ENCODE measurements at places on chromosomes 6 and 20.

DNA sequence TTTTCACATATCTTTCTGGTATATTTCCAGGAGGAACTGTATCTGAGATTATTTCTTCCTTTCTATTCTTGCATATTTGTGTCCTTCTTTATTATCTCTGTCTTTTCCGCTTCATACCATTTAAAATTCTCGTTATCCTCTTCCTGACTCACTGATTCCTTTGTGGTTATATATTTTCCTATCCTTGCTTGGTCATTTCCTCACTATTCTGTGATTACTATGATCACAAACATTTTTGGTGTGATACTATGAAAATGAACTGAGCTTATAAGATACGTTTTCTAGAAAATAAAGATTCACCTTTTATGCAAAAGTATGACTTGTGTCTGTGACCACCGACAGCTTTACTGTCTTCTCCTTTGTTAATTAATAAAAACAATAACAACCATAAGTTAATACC is 26.5 kb upstream of the MYCT1 start:
- no peak for DNase-seq

- peak; percentile 82 for DNase-seq
These were observed 34.1 kb downstream of the CEBPB start for GRCh38 chr20:50224531-50225255.

DNA sequence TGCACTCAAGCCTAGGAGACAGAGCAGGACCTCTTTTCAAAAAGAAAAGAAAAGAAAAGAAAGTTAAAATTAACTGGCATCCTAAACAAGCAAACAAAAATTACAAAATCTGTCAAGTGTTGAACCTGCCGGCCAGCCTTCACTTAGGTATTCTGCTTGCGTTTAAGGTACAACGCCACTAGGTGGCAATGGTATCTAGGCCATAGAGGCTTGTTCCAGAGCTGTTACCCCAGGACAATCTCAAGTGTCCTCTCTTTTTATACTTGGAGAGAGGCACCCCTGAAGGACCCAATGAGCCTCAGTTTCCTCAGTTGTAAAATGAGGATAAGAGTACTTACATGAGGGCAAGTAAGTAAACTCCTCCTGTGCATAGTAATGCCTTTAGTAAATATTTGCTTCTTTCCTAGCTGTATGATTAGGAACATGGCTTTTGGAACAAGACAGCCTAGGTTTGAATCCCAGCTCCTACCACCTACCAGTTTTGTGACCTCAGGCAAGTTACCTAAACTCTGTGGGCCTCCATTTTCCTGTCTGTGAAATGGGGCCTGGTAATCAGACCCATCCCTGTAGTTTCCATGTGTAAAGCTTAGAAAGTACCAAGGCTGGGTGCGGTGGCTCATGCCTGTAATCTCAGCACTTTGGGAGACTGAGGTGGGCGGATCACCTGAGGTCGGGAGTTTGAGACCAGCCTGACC is 5.8 kb upstream of the PACSIN1 start:
- DNase-seq: no peak

DNA sequence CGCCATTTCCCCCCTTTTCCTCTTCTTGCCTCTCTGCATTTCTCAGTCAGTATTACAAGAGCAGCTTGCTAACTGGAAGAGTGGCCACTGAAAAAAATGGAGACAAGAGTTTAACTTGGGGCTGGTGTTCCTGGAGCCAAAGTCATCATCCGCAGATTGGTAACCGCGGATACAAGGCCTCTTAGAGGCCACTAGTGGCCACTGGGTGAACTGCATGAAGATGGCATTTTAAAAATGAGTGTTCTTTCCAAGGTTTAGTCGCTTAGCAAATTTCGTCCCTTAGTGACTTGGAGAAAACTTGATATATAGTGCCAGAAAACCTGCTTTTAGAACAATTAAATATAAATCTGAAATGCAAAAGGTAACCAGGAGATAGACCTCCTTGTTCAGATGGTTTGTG is 4.8 kb downstream of the F13A1 start:
- no peak for DNase-seq

- DNase-seq: peak; percentile 2
These were observed 1.7 kb upstream of the MYLK2 start for GRCh38 chr20:31817461-31817860.

DNA sequence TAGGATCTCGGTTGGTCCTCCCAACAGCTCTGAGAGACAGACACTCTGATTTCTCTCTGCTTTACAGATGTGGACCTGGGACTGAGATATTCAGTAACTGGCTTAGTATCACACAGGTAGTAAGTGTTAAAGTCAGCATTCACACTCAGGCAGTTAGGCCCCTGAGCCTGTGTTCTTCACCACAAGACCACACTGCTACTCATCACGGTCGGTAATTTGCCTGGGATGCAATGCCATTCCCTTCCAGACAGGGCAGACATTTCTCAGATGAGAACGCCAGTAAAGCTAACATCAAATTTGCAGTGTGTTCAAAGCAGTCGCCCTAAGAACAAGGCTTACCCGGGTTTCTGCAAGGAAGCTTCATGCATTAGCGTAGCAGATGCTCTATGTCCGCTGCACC is 39.8 kb upstream of the HIVEP1 start:
- DNase-seq: no peak

DNA sequence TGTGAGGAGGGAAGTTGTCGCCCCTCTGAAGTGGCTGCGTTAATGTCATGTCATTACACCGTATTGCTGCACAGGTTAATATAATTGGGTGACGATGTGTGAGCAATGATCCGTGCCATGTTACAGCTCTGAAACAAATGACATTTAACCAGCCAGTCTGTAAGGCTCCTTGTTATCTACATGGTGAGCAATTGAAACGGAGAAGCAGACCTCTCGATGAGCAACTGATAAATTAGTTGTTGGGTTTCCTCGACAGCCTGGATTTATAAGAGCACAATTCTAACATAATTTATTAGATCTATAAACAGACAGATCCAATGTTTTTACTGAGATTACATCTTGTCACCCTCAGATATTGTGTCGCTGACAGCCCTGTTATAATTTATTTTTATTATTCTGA is 49.9 kb upstream of the MAFB start:
- no peak for DNase-seq

GRCh38 chr20:45053430-45054351 is 47.2 kb downstream of the KCNS1 start:
- no peak for DNase-seq

DNA sequence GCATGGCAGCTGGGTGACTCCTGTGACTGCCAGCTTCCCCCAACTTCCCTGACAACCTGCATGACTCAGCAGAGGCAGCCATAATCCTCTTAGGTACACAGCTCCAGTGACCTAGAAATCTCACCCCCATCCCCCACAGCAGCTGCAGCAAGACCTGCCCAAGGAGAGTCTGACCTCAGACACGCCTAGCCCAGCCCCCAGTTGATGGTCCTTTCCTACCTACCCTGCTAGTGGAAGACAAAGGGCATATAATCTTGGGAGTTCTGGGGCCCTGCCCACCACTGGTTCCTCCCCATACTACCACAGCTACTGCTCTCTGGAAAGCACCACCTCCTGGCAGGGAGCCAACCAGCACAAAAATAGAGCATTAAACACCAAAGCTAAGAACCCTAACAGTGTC is 90.2 kb downstream of the F13A1 start:
- DNase-seq: no peak

GRCh38 chr6:123091091-123091895 is 95.3 kb downstream of the CLVS2 start:
- no peak for DNase-seq

GRCh38 chr20:33568868-33569801 is 79.2 kb downstream of the CBFA2T2 start:
- no peak for DNase-seq

DNA sequence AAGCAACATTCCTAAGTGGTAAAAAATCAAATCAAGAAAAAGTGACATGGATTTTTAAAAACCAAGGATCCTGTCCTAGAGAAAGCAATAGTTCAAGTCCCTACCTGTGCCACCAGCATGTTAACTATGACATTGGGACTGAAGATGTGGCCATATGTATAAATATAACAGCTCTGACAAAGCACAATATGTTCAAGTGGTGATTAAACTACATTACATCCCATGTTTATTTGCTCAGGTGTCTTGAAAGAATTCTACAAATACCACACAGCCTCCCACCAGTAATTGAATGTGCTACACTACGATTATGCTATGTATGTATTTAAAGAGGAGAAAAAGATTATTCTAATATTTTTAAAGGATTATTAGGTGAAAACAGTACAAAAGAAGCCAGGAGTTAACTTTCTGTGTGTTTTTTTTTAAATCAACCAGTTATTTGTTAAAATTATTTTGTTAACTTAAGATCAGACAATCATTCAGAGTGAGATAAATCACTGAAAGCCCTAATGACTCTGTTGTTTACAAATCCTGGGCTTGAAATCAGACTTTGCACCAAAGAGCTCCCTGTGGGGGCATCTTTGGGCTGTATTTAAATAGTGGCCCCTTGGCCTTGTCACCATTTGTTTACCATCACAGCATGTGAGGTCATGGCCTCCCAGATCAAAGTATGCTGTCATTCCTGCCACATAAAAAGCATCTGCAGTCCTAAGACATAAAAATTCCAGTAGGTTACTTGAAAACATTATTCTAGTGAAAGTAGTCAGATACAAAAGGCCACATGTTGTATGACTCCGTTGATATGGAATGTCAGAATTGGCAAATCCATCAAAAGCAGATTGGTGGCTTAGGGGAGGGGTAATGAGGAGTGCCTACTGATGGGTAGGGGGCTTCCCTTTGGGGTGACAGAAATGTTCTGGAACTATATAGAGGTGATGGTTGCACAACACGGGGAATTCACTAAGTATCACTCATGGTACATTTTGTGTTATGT is 17.1 kb downstream of the TTLL2 start:
- no peak for DNase-seq

DNA sequence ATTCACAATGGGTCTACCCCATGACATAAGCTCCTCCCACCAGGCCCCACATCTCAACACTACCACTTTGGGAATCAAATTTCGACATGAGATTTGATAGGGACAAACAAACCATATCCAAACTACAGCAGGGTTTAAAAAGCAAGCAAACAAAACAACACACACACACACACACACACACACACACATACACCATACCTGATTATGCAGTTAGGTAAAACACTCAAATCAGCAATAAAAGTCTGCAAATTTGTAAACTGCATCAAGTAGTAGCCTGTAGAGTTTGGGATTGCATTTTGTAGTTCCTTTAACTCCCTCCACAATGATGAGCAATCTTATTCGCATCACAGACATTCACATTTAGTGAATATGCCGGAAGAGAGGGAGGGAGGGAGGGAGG is 32.6 kb upstream of the TNFAIP3 start:
- no peak for DNase-seq

- DNase-seq: no peak
These were observed 871.1 kb upstream of the GJE1 start for GRCh38 chr6:141261672-141262060.

DNA sequence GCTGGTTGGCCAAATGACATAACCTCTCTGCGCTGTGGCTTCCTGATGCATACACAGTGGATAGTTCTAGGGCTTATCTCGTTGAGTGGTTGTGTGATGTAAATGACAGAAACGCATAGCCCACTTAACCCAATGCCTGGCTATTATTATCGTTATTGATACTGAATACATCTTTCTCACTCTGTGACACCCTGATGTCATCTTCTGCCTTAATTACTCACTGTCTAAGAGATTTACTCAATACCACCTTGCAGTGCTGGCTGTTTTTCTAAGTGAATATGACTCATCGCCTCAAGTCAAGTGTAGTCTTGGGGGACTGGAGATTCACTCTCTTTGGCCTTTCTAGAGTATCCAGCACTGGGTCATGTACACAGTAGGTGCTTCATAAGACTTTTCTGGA is 73.6 kb downstream of the NDUFAF5 start:
- no peak for DNase-seq

DNA sequence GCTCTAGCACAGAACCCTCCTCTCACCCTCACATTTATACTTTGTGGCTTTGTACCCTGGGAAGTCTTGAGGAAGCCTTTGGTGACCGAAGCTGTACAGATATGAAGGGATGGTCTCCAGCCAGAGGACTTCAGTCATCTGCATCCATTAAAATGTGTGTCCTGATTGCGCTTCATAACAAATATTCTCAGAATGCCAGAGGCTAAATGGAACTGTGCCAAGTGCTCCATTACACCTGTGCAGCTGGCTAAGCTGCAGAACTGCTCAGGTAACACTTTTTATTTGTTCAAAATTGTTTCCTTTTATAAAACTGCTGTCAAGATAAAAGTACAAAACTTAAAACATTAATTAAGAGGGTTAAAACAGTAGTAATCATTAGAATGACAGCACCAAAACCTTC is 22.3 kb downstream of the TPBG start:
- DNase-seq: no peak

- DNase-seq: peak; percentile 82
These were observed 24.4 kb downstream of the SPDEF start for GRCh38 chr6:34531580-34532201.

DNA sequence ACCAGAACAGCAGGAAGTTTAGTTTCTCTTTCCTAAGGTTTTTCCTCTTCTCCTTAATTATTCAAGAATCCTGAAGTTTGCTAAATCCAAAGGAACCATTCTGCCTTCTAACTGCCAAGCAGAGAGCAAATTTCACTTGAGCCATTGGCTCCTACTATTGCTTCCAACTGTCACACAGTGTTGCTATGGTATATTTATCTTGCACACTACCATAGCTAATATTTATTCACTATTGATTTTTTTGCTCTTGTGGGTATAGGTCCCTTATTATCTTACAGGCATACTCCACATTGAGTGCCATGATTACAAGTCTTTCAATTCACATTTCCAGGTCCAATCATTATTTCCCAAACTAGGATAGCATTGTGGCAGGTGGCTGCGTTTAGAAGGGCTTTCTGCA is 266.7 kb upstream of the FLRT3 start:
- DNase-seq: no peak

DNA sequence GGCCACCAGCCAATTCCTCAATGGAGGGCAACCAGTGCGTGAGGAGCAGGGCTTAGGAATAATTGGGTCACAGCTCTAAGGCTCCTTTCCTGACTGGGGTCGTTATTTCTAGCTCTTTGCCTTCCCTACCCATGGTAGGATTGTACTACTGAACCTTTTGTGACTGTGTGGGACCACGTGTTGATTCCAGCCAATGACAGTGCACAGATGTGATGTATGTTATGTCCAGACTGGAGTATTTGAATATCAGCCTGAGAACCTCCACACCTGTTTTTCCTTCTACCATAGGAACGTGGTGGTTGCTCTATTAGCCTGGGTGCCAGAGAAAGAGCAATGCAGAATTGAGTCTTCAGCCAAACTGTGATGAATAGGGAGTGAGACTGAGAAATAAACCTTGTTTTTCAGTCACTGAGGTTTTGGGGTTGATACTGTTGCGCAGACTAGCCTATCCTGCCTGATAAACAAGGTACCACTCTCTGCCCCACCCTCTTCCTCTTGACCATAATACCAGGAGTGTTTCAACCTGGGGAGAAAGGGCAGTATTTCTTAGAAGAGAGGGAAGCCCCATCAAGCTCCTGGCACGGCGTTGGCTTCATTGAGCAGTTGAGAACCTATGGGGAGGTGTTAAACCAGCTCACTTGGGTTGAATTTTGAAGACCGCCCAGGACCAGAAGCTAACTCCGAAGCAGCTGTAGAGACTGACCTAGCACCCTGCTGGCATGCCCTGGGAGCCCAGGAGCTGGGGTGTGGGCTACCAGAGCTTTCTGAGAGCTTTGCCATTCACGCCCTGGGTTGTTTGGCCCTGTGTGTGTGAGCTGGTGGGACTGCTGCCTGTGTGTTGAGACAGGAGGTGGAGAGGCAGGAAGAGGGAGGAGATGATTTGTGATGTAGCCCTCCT is 105.5 kb upstream of the BACH2 start:
- DNase-seq: no peak

Data from cardiac septum (tissue), 1 donor.